Thyroid gland (tissue), 4 donors: ENCODE measurements at places on chromosomes 3 and 15.

DNA sequence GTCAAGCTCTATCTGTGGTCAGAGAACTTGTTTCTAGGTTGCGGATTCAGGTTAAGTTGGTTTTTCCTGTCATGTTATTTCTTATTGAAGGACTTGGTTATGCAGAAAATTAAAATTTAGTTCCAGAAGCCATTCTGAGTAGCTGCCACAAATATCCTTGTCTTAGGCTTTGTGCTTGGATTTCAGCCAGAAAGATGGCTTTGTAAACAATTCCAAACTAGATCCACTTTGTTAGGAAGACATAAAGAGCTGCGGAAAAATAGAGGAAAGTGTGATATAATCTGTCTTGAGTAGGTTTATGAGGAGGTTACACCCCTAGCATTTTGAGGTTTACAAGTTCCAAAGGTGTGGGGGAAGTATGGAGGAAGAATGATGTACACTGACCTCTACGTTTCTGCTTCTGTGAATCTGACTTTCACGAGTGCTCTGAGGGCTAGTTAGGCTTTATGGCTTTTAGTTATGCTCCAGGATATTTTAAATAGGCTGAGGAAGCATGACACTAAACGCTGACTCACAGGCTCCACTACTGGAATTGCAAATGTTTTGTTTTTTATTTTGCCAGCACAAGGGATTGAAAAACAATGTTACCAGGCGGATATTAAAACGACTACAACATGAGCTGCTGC, 46.3 kb upstream of the UTS2B start:
- no peaks in the 10 kb centered on the region for H3K27me3 ChIP-seq
- H3K36me3 ChIP-seq: peaks cover 19% of the 10 kb centered on the region
- no peak for DNase-seq
- no peak overlapping the region for H3K27ac ChIP-seq

GRCh38 chr3:69868841-69869420, 129.7 kb downstream of the MITF start:
- no peaks in the 10 kb centered on the region for H3K36me3 ChIP-seq
- H3K4me3 ChIP-seq: no peak overlapping the region
- no peaks in the 10 kb centered on the region for H3K27me3 ChIP-seq
- H3K4me1 ChIP-seq: peaks cover 24% of the 10 kb centered on the region
- no peak for DNase-seq
- no peak overlapping the region for H3K27ac ChIP-seq

DNA sequence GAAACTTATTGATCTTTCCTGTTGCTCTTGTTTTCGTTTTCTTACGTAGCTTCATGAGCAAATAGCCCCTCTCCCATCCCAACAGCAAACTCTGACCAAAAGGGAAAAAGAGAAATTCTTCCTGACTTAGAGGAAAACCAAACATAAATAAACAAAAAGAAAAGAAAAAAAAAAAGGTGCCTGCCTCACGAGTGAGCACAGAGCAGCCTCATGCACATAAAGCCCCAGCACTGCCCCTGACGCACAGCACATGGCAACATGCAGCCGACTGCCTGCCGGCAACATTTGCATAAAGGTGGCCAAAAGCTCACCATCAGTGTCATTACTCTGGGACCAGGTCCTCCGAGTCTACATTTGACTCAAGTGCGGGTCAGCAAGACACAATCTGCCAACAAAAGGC, 6.4 kb downstream of the POC1A start:
- DNase-seq: no peak
- no peaks in the 10 kb centered on the region for H3K27me3 ChIP-seq
- H3K36me3 ChIP-seq: no peaks in the 10 kb centered on the region
- H3K4me3 ChIP-seq: no peak overlapping the region
- H3K4me1 ChIP-seq: no peaks in the 10 kb centered on the region

GRCh38 chr15:60006873-60007272, 2.8 kb downstream of the FOXB1 start:
- H3K36me3 ChIP-seq: no peaks in the 10 kb centered on the region
- peaks cover 34% of the 10 kb centered on the region for H3K4me1 ChIP-seq
- no peak for DNase-seq
- no peak overlapping the region for H3K27ac ChIP-seq
- H3K4me3 ChIP-seq: peak overlapping the region; percentile 30
- H3K27me3 ChIP-seq: peaks cover 87% of the 10 kb centered on the region

GRCh38 chr15:61184431-61184830, 44.7 kb downstream of the RORA start:
- H3K4me3 ChIP-seq: no peak overlapping the region
- H3K36me3 ChIP-seq: no peaks in the 10 kb centered on the region
- DNase-seq: no peak

DNA sequence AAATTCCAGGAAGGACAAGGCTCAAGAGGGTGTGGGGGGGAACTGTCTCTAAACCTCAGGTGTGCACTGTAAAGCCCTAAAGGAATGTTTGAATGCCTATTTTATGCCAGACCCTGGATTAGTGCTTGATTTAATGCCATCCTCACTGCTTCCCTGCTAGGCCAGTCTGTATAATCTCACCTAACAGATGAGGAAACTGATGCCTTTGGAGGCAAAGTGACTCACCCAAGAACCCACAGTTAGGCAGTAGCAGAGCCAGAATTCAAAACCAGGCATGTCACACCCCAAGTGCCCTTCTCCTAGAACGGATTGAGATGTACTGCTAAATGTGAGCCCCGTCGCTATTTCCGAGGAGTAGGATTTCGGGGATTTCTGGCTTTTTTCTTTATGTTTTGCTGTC, 7.8 kb downstream of the CAMK1 start:
- H3K36me3 ChIP-seq: peaks cover 27% of the 10 kb centered on the region
- H3K27ac ChIP-seq: no peak overlapping the region
- H3K27me3 ChIP-seq: no peaks in the 10 kb centered on the region
- H3K4me3 ChIP-seq: no peak overlapping the region
- peaks cover 4% of the 10 kb centered on the region for H3K4me1 ChIP-seq

DNA sequence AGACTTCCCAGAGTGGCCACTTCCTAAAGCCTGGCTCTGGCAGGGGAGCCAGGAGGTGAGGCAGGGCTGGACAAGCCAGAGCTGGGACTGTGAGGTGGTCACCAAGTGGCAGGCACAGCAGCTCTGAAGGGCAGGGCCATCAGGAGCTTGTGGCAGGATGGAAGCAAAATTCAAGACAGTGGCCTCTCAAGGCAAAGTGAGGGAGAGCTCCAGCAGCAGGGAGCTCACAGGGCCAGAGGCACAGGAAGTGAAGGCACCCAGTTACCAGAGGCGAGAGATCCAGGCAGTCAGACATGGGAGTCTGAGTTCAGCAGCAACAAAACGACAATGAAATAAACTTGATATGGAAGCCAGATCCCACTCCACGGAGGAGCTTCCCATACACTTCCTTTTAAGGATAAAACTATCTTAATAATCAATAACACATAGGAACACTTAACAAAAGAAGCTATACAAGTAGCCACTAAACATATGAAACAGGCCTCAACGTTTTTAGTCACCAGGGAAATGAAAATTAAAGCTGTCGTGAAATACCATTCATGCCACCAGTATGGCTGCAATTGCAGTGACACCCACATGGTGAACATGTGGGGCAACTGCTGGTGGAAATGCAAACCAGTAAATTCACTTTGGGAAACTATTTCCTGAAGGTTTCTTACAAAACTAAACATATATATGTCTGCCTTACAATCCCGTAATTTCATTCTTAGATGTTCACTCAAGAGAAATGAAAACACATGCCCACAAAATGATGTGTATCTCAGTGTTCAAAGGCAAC, 35.4 kb upstream of the TMEM158 start:
- H3K27me3 ChIP-seq: no peaks in the 10 kb centered on the region
- H3K4me3 ChIP-seq: no peak overlapping the region
- DNase-seq: no peak
- no peak overlapping the region for H3K27ac ChIP-seq

GRCh38 chr3:33956776-33957175, 158.3 kb downstream of the PDCD6IP start:
- H3K4me3 ChIP-seq: no peak overlapping the region
- H3K27me3 ChIP-seq: no peaks in the 10 kb centered on the region
- H3K4me1 ChIP-seq: no peaks in the 10 kb centered on the region
- DNase-seq: no peak
- H3K36me3 ChIP-seq: no peaks in the 10 kb centered on the region

GRCh38 chr3:2921903-2922302, 188.3 kb downstream of the IL5RA start:
- no peak overlapping the region for H3K27ac ChIP-seq
- H3K27me3 ChIP-seq: no peaks in the 10 kb centered on the region
- no peaks in the 10 kb centered on the region for H3K4me1 ChIP-seq
- no peak overlapping the region for H3K4me3 ChIP-seq
- peak; percentile 3 for DNase-seq

DNA sequence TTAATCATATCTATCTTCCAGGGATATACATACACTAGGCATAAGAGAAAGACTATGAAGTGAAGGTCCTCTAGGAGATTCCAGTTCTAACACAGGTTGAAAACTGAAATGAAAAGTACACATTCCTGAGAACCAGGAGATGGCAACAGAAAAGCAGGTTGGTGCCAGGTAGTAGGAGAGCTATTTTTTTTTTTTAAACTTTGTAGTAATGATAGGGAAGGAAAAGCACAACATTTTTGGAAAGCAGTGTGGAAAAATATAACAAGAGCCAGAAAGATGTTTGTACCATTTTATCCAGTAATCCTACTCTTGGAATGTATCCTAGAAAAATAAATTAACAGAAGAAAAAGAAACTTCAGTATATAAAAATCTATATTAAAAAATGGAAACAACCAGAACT, 189.9 kb downstream of the DTWD1 start:
- H3K4me3 ChIP-seq: no peak overlapping the region
- no peaks in the 10 kb centered on the region for H3K36me3 ChIP-seq
- no peaks in the 10 kb centered on the region for H3K4me1 ChIP-seq
- no peak overlapping the region for H3K27ac ChIP-seq
- H3K27me3 ChIP-seq: no peaks in the 10 kb centered on the region

DNA sequence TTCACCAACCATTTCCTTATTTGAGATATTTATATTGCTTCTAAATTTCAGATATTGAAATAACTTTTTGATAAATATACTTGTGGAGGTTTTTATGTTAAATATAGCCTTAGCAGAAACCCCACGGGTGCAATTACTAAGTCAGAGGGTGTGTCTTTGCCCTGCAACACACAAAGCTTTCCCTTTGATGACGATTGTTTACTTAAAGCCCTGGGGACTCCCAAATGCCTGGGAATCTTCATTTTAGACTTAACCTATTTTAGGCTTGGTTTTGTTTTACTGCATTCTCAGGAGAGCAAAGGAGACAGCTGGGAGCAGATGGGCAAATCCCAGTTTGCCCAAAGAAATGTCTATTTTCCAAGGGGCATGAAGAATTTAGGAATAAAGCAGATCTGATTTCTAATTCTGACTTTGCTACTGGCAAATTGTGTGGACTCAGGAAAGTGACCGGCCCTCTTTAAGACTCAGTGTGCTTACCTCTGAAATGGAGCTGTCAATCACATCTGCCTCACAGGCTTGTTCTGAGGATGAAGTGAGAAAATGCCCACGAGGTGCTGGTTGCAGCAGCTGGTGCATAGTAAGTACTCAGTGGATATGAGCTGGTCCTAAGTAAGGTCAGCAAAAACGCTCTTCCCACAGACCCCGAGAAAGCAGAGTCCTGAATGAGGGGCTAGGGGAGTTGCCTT, 49.3 kb upstream of the CA12 start:
- no peak for DNase-seq
- no peak overlapping the region for H3K27ac ChIP-seq
- no peaks in the 10 kb centered on the region for H3K27me3 ChIP-seq
- no peaks in the 10 kb centered on the region for H3K4me1 ChIP-seq
- H3K36me3 ChIP-seq: no peaks in the 10 kb centered on the region

DNA sequence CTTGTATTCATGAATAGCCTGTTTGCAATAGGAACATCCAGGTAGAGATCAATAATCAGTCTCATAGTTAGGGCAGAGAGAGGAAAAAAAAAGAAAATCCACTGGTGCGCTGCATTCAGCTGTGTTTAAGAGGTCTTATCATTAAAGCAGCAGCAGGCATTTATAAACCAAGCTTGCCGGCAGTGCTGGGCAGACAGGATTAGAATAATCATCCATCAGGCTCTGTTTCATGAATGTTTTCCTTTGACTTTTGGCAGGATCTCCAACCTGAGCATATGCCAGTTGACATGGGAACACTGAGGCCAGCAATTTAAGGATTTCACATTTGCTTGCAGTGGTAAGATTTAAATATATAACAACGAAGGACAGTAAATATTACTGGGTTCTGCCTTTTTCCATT, 305.2 kb upstream of the SEMA6D start:
- no peak overlapping the region for H3K4me3 ChIP-seq
- peaks cover 25% of the 10 kb centered on the region for H3K4me1 ChIP-seq
- no peak overlapping the region for H3K27ac ChIP-seq
- no peak for DNase-seq
- H3K27me3 ChIP-seq: no peaks in the 10 kb centered on the region

DNA sequence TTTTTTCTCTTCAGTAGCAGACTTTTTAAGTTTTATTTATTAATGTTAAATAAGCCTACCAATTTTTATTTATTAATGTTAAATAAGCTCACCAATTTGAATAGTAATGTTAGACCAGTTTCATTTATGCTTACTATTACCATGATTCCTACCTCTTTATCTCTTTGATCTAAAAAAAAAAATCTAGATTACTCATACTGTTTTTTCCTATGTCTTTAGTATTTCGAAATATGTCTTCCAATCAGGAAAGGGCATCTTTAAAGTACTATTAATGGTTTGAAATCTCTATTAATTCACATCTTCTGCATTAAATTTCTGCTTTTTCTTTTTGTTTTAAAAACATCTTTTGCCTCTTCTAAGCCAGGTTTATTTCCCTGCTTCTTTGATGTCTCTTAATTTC, 27.5 kb upstream of the MAPKBP1 start:
- H3K27me3 ChIP-seq: no peaks in the 10 kb centered on the region
- peaks cover 13% of the 10 kb centered on the region for H3K36me3 ChIP-seq
- no peak overlapping the region for H3K4me3 ChIP-seq
- H3K27ac ChIP-seq: no peak overlapping the region
- no peaks in the 10 kb centered on the region for H3K4me1 ChIP-seq

GRCh38 chr3:109316162-109316730, at the start of gene DPPA2:
Gene DPPA2 (minus strand): TSS chr3:109316517. CDS start chr3:109314542, 1,975 bp downstream.
- H3K36me3 ChIP-seq: no peaks in the 10 kb centered on the region
- no peaks in the 10 kb centered on the region for H3K27me3 ChIP-seq
- H3K4me3 ChIP-seq: no peak within 1 kb of the TSS
- H3K4me1 ChIP-seq: no peaks in the 10 kb centered on the region
- no peak within 1 kb of the TSS for H3K27ac ChIP-seq
